Left kidney (tissue), 8 donors: ENCODE measurements at places on chromosomes 4 and X.

GRCh38 chrX:19804151-19804550 lies 83.2 kb downstream of the SH3KBP1 start:
- DNase-seq = no peak

DNA sequence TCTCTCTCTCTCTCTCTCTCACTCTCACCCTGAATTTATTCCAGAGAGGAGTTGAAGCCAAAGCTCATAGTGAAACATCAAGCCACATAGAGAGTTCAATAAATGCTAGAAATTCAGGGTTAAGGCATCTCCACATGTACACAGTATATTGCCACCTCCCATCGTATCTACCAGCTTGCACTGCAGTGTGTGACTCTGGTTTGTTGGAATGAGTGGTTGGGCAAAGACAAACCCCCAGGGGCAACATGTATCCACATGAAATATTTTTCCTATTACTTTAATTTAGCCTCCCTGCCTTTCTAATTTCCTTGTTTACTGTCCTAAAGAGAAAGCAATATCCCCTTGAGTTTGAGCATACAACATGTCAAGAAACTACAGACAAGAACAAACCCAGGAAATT lies 247.3 kb downstream of the SPATA18 start:
- DNase-seq = no peak

DNA sequence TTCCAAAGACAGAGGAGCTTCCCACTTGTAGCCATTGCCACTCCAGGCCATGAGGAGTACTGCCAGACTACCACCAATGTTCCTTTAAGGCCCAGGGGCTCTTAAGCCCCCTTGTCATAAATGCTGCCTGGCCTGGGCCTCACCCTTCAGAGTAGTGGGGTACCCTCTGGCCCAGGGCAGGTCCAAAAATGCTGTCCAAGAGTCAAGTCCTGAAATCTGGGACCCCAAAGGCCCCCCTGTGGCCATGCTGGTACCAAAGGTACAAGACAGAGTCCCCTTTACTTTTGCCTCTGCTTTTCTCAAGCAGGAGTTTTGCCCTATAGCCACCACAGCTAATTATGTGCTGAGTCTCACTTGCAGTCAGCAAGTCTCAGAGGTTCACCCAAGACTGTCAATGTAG lies 16.4 kb downstream of the RAB33B start:
- DNase-seq = no peak

DNA sequence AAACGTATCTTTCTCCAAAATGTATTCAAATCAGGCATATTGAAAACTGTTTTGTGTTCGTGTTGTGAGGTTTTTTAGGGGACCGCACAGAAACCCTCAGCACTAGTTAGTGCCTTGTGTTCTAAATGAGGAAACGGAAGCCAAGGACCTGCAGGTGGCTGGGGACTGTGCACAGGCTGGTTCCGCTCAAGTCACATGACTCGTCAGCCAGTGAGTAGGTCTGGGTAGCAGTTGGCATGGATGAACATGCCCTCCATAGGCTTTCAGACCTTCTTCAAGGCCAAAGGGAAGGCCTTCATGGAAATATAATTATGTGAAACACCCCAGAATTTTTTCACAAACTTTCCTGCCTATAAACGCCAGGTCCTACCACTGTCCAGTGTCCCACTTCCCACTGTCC lies 1.3 kb upstream of the F11 start:
- DNase-seq = no peak

GRCh38 chr4:55248756-55249155 lies 97.3 kb upstream of the SRD5A3 start:
- no peak for DNase-seq

DNA sequence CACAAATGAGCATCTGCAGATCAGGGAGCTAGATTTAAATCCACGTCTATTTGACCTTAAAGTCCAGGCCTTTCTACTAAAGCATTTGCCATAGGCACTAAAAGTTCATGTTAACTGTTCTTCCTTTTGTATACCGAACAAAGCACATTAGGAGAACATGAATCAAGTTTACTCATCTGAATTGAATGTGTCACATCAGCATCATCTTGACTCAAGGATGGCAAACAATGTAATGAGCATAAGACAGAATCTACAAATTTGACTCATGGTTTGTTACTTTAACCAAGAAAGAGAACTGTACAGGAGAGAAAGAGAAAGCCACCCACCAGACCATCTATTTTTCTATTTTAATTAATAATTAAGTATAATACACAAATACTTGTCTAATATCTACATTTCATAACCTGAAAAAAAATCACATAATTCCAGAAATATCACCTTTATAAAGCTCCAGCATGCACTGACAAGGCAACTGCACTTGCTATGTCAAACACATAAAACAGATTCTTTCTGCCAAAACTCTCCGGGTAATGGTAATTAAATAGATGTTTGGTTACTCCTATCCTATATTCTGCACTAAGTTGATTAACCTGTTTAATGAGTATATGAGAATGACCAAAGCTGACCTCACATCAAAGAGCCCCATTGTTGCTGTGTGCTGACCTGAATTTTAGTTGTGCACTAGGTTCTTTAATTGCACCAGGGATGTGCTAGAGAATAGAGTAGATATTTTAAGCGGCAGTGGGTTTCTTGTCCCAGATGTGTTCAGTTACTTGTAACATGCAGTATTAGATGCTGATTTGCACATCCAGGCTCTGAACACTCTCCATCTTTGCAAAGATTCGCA lies 42.5 kb upstream of the LEF1 start:
- no peak for DNase-seq
